Activated CD4-positive, CD25-positive, alpha-beta regulatory T cell (primary cell): ENCODE measurements at places on chromosomes 12 and 14.

GRCh38 chr12:124508381-124509079 lies 58.9 kb downstream of the NCOR2 start:
- DNase-seq = no peak

DNA sequence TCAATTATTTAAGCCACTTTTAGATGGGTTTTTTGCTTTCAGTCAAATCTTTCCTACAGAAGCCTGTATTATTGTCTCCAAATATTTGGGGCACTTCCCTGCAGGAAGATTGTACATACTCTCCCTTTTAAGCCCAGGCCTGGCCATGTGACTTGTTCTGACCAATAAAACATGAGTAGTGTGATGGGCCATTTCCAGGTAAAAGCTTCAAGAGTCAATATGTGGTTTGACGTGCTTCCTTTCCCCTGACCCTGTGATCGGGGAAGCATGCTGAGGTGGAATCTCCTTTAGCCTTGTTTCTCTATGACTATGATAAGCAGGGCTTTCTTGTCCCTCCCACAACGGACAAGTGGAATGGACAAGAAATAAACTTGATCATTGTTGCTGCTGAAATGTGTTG lies 14.2 kb upstream of the NIN start:
- DNase-seq = no peak

GRCh38 chr12:16608946-16609539 lies 3.1 kb upstream of the LMO3 start:
- no peak for DNase-seq

GRCh38 chr12:41521872-41522379 lies 333.8 kb downstream of the PDZRN4 start:
- no peak for DNase-seq

- no peak for DNase-seq
Observed at GRCh38 chr12:56286044-56286830, 13.9 kb downstream of the CS start.

GRCh38 chr12:125202421-125202820 lies 137.2 kb downstream of the AACS start:
- DNase-seq = no peak

DNA sequence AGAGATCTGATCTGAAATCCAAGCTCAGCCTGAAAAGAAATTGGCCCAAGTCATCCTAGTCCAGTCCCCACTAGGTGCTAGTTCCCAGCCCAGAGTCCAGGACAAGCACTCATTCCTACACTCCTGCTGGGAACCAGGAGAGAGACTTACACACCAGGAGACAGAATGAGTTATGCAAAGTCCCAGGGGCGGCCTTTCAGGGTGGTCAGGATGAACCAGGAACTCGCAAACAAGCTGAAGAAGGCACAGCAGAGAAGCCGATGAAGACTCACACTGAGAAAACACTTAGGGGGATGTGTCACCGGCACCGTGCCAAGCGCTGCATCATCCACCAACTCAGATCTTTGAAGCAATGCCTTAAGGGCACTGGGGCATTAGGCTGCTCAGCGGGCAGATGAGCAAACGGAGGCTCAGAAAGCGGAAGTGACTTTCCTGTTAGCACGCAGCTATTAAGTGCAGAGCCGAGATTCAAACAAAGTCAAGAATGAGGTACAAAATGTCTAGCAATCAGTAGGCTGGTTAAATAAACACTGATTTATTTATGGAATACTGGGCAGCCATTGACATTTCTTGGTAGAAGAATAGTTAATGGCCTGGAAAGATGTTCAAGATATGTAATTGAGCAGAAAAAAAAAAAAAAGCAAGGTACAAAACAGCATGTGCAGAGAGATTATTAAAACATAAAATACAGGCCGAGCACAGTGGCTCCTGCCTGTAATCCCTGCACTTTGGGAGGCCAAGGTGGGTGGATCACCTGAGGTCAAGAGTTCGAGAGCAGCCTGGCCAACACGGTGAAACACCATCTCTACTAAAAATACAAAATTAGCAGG lies 78.7 kb downstream of the LRRC74A start:
- peak; percentile 57 for DNase-seq

- DNase-seq = no peak
Observed at GRCh38 chr12:106070147-106070546, 68.6 kb downstream of the NUAK1 start.

- no peak for DNase-seq
Observed at GRCh38 chr14:21840765-21841164, 167.1 kb upstream of the OR4E1 start.

DNA sequence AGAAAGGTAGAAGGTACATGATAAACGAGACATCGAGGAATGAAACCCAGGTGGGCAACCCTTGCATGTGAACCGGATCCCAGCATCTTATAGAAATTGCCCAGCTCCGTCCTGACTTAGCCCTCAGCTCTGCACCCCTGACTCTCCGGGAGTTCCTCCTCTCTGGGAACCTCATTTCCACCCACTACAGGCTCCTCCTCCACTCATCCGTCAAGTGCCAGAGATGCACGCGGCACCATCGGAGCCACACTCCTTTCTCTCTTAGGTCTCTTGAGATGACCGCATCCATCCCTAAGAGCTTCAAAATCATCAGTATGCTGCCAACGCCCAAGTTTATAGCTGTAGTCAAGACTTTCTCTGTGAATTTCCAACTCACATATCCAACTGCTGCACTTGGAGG lies 84.7 kb downstream of the TTC7B start:
- DNase-seq = no peak

- no peak for DNase-seq
Observed at GRCh38 chr14:39315859-39316444, 82.2 kb downstream of the MIA2 start.

DNA sequence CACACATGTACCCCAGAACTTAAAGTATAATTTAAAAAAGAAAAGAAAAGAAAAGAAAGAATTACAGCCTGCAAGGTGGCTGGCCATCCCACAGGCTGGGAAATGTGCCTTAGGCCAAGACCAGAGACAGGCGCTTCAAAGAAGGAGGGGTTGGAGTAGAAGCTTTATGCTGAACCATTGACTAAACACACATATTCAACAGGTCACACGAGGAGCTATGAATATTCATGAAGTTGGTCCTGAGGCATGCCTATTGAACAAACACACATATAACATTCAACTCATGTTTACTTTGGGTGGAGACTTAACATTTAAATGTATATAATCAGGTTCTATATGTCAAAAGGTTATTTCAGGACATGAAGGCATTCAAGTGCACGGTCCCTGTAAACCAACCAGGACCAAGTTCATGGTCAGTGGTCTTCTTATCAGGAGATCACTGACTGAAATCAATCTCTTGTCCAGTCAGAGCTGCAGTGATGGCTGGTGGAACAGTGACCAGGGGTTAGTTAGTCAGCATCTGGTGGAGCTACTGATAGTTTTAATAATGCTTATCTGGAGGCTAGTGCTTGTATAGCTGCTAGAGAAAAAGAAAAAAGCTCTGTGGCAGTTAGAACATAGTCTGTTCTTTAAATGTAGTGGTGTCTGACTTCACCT lies 35.6 kb upstream of the ITPR2 start:
- no peak for DNase-seq

DNA sequence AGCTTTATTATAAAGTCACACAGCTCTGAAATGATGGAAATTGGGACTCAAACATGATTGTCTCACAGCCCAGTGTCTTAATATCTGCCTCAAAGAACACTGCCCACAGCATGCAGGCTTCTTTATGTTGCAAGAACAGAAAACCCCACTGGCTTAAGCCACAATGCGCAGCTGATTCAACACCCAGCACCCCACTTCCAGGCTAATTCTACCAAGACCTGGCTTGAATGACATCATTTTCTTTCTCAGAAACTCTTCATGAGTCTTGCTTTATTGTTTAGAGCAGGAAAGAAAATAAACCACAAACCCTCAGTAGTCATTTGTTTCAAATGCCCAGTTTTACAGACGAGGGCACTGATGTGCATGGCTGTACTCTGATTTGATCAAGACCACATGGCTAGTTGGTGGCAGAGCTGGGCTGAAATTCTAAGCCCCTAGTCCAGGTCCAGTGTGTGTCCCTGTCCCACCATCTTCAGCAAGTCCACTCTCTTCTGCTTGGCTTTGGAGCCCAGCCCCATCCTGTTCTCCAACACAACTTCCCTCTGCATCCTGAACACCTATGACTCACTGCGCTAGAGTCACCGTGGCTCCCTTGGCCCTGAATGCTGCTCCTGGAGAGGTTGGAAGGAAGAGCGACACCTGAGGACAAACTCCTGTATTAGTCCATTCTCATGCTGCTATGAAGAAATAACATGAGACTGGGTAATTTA lies 50.3 kb upstream of the SRSF5 start:
- DNase-seq = no peak

DNA sequence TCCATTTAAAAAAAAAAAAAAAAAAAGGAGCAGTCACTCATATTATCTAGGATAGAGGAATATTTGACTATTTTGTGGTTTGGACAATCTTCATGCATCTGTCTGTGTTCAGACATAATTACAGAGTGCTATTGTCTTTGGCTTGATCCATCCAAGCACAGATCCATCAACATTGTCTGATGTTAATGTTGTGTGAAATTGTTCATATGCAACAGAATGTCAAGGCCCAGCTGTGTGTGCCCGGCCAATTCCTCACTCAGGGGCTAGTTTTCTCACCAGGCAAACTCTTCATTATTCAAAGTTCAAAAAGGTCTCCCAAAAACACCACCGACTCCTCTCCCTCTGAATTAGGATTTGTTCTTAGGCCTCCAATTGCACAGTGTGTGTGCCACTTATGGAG lies 324.9 kb upstream of the TMTC1 start:
- DNase-seq = no peak

DNA sequence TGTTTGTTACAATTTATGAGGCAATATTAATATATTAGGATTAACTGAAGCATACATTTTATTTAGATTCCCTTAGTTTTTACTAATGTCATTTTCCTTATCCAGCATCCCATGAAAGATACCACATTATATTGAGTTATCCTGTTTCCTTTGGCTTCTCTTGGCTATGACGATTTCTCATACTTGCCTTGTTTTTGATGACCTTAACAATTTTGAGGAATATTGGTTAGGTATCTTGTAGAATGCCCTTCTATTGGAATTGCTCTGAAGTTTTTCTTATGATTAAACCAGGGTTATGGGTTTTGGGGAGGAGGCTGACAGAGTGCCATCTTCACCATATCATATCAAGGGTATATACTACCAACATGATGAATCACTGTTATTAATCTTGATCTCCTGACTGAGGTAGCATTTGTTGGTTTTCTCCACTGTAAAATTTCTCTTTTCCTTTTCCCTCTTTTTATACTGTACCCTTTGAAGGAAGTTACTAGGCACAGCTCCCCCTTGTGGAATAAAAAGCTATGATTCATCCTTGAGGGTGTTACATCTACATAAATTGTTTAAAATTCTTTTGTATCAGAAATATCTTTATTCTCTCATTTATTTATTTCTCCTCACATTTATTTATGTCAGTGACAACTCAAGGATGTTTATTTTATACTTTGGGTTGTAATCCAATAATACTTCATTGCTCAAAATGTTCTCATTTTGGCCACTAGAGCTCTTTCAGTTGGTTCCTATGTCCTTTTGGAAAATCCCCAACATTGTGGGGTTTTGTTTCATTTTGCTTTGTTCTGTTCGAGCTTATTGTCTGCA lies 239.0 kb downstream of the SLC16A7 start:
- no peak for DNase-seq

GRCh38 chr12:26642361-26642760 lies 190.6 kb downstream of the ITPR2 start:
- DNase-seq = no peak

DNA sequence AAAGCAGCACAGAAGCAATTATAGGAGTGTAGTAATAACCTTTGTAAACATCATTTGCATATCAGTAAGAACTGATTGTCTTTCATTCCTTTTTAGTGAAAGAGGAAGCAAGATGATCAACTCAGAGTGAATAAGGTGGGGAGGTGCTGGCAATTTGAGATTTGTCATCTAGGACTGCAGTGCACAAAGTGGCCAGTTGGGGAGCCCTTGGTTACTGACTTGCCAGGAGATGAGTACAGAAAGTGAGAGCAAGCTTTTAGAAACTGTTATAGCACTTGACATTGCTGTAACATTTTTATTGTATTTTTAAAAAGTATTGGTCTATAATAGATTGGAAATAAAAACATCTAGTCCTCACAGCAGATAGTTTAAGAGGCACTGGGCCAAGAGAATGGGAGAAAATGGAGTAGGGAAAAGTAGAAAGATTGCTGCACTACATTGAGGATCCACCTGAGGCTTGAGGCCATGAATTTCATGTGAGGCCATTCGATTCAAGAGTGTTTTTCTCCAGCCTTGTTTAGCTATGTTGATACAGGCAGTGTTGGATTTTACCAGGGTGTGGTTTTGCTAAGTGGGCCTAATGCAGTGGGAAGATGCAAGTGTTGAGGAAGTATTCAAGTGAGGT lies 98.2 kb downstream of the SNAPC1 start:
- DNase-seq = peak; percentile 14

DNA sequence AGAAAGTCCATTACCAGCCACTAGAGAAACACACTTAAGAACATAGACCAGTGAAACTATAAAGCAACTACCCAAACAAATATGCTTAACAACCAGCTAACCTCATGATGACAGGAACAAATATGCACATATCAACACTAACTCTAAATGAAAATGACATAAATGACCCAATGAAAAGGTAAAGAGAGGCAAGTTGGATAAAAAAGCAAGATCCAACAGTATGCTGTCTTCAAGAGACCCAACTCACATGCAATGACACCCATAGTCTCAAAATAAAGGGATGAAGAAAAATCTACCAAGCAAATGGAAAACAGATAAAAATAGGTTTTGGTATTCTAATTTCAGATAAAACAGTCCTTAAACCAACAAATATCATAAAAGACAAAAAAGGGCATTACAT lies 77.8 kb downstream of the TMTC3 start:
- no peak for DNase-seq

GRCh38 chr14:65251213-65251612 lies 148.9 kb upstream of the MAX start:
- DNase-seq = no peak

DNA sequence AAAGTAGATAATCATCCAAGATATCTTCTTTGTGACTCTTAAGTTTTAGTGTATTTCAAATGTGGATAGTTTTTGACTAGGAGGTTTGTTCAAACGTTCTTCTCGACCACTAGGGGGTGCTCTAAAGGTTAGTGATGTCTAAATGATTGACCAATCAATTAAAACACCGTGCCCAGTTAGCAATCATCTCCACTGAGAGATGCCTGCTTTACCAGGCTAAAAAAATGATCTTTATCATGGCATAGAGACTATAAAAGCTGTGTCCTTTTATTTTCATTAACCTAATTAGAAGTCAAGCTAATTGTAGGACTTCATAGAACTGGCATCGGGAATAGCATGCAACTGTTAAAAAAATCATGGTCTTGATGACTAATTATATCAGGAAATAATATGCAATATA lies 153.9 kb downstream of the PRKCH start:
- DNase-seq = no peak

GRCh38 chr14:97977651-97978261 lies 1180.6 kb downstream of the VRK1 start:
- DNase-seq = peak; percentile 32
